ENCODE measurements at places on chromosomes 5 and 9. TPM values are rescaled to one million over a fixed set of nuclear protein-coding genes. Genes with fewer than 3 reads are reported as not detected.

DNA sequence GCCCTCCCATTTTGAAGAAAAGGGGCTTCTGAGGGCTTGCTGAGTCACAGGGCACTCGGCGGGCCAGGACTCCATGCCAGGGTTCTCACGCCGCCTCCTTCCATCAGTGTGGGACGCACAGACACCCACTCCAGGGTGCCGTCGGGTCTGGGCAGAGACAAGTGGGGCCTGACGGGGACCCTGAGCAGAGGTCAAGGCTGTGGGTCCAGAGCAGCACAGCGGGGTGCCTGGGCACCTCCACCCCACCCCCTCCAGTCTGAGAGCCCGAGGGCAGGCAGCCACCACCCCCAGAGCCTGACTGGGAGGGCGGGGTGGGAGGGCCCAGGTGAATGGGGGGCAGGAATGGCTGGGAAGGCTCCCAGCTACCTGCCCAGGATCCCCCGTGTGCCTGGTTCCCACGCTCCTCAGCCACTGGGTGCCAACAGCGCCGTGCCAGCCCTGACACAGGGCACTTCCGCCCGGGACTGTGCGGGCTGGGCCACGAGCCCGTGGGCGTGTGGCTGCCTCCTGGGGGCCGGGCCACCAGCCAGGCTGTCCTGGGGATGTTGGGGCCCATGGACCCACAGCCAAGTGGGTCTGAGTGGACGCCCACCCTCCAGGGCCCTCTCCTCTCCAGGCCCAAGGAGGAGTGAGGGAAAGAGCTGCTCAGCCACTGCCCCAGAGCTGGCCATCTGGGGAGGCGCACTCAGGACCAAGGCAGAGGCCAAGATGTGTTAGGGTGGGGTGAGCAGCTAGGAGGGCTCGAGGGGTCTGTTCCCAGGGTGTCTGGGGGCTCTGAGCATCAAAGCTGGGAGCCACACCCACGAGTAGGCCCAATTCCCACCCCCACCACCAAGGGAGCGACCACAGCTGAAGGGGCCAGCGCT lies 10.1 kb upstream of the NRARP start:
- DNase-seq, result no peak

The SUSD1 gene
- total RNA-seq, result 2.5 TPM

The NDUFA8 gene
- total RNA-seq, result 40.7 TPM

The HSPA5 gene
- 120 TPM for total RNA-seq

The LCN15 gene
- not detected for total RNA-seq

DNA sequence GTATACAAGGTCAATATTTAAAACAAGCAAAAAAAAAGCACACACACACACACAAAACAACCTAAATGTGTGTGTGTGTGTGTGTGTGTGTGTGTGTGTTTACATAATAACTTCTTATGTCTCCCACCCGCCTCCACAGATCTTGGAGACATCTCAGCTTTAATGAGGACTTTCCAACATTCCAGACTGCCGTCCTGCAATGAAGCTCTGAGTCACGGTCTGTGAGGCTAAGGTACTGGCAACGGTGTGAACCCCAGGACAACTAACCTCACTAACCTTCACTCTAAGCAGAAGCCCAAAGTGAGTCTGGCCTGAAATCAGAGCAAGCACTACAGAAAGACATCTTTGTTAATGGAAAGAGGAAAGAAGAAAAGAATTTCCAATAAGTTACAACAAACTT lies 22.3 kb downstream of the ZNF474 start:
- no peak for DNase-seq

GRCh38 chr5:91301106-91301846 lies 81.8 kb downstream of the ARRDC3 start:
- DNase-seq, result no peak

DNA sequence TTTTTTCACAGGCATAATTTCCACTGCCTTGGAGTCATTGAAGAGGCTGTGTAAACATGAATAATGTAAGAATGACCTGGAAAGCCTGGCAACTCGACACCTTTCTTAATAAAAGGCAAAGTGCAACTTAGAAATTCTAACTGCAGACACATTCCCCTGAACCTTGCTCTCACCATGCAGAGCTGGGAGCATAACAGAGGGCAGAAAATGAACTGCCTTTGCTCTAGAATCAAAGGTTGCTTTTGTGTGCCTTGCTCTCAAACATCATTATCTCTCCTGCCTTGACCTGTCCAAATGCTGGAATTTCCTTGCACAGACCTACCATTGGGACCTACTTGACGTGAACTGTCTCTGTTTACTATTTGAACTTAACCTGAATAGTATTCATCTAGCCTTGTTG lies 462.0 kb upstream of the ZNF462 start:
- no peak for DNase-seq

- no peak for DNase-seq
Measured at GRCh38 chr9:126523611-126524111, 90.1 kb upstream of the LMX1B start.

DNA sequence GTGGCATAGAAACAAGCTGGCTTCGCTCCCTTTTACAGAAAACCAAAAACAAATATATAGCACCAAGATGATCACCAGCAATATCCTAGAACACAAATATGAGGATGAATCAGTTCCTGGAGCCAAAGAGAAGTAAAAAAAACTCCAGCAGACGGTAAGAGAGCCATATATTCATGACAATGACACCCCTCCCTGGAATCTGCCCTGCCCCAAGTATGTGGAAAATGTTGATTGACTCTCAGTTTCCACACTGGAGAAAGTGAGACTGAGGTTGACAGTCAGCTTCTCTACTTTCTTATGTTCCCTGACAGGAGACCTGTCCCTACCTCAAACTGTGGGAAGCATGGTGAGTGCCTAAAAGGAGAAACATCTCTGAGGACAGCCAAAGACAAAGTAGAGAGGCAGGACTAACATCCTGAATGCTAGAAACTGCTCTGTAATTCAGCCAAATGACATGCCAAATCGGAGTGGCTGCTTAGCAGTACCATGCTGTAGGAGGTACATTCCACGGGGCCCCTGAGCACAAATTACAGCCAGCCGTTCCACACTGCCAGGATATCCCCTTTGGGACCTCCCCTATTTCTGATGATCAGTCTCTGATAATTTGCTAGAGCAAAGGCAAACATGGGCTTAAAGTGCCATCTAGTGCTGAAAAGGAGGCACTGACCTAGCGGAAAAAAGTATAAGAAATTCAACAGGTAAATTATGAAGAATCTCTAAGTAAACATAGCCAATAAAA lies 424.0 kb upstream of the RGMB start:
- DNase-seq, result no peak

GRCh38 chr9:135016037-135016640 lies 71.3 kb upstream of the OLFM1 start:
- no peak for DNase-seq

DNA sequence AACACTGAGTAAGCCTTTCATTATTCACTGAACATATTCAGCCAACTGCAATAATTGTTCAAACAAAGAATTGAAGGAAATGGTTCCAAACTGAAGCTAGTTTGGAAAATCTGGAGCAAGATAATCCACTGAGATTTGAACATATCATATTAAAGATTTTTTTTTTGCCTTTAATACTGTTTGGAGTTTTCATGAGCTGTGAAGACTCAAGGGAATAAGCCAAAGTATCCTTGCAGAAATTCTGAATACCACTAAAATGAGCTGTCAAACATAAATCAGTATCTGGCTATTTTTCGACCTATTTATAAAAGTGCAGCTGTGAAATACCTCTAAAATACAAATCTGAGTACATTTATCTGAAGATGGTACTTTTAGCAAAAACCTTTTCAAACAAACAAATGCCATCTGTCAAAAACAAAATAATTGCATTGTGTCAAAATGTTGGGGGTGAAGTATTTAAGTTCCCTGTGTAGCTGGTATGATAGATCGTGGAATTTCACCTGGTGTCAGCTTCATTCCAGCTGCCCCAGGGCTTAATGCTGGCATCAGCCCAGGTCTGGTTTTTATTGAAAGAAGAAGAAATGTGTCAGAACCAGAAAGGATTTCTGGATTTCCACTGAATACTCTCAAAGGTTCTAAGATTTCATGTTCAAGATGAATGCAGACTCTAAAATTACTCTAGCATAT lies 149.0 kb upstream of the GRAMD2B start:
- no peak for DNase-seq
